Dermis microvascular lymphatic vessel endothelial cell (primary cell): ENCODE measurements at places on chromosomes 16 and 17. TPM values are rescaled to one million over a fixed set of nuclear protein-coding genes. Genes with fewer than 3 reads are reported as not detected.

Gene CA7
- not detected in 2 replicates for total RNA-seq

Gene CD300H
- not detected in 2 replicates for total RNA-seq

Gene IL21R
- total RNA-seq = under 0.01 and 0.13 TPM in 2 replicates

DNA sequence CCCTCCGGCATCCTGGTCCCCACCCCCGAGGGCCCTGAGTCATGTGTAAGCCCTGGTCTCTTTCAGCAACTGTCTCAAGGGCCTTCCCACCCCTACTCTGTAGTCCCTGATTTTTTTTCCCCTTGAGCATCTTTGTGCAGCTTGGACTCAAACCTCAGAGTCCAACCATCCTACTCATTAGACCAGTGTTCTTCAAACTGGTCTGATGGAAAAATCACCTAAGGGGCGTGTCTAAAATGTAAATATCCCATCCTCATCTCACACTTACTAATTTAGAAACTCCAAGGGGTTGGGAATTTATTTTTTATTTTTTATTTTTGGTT lies 624 bp downstream of the G6PC3 start:
- DNase-seq = no peak

GRCh38 chr17:69704935-69705334 lies 290.4 kb downstream of the MAP2K6 start:
- no peak for DNase-seq

- DNase-seq = no peak
These were observed 248.8 kb downstream of the HS3ST3A1 start for GRCh38 chr17:13352747-13353415.

DNA sequence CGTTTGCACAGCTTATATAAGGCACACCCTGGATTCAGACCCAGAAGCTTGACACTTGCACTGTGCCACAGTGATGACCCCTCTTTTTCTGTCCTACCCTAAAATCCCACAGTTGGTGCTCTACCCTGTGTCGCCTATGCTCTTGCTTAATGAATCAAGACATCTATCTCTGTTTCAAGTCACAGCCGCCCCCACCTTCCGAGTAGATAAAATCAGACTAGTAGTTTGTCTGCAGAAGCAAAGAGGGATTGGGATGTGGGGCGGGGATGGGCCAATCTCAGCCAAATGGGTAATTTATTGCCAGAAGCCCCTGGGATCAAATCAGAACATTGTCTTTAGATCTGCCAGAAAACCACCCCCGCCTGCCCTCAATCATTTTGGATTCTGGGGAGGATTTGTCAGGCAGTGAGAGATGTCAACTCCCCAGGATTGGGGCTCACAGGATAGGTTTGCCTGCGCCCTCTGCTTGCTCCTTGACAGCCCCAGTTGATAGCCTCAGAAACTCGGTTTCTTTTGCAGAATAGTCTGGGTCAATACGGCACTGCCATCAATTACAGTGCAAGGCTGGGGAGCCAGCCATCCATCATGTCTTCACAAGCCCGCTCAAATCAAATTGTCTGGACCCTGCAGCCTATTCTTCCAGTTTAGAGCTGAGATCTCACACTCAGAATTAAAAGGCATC lies 520.8 kb downstream of the GRIN2A start:
- DNase-seq = no peak
